ENCODE measurements at places on chromosomes 16 and 17.

DNA sequence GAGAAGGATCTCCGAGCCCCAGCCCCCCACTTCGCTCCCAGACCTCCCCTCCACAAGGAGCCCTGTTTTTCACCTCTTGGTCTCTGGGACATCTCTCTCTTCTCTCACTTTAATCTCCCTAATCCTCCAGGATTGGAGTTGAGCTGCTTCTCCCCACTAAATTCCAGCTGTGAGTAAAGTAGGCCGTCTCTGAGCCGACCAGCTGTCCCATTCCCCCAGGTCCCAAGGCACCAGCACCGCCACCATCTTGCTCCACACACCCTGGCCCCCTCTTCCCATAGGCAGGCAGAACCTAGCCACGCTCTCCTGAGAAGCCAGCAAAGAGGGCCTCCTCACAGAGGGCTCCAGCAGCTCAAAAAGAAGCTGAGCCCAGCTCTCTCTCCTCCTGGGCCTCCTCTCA lies 878 bp downstream of the DLG4 start:
- DNase-seq, result no peak

GRCh38 chr17:44171931-44172455 lies 1.5 kb downstream of the ASB16 start:
- no peak for DNase-seq

- no peak for DNase-seq
These were observed 2.9 kb upstream of the NAGS start for GRCh38 chr17:44001461-44001920.

DNA sequence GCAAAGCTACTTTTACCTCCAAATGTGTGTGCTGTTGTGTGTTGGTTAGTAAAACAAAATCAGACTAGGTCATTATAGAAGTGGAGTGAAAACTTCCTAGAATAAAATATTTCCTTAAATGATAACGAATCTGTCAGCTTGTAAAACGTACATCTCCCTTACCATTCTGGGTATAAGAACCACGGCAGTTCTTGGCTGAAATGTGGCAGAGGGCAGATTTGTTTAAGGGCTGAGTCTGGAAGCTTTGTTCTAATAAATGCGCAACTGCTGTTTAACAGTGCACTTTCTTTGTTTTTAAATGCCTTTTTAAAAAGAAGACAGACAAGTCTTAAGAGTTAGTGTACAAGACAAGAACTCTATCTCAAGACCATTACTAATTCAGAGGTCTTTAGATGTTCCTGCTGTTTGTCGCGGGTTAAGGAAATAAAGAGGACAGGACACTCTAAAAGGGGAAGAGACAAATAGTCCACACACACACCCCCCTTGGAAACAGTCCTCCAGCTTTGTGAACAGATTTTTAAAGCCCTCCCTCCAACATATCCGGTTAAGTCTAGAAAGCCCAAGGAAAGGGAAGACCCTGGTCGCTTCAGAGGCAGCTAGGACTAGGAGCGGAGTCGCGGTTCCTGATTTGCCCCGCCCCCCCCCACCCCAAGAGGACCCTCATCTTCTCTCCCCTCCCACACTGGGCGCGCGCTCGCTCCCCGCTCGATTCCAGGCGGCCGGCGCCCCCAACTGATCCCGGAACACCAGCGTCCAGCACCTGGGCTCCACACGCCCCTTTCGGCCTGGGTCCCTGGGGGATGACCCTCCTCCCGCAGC lies 658 bp downstream of the SYNRG start:
- peak; percentile 10 for DNase-seq

DNA sequence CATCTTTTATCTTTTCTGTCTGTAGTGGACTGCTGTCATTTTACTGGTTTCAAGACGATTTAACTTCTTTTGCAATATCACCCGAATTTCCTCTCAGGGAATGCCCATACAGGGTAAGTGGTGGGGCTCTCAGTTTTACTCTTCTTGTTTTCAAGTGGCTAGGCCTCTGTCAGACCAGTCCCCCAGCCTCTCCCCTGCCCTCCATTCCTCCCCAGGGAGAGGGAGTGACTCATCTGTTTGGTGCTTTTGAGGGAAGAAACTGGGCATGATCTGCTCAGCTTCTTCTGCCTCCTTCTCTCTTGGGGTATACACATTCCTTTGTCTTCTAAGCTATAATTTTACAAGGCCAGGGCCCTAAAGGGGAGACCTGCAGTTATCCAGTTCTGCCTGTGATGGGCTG lies 332.0 kb downstream of the CBLN1 start:
- no peak for DNase-seq

DNA sequence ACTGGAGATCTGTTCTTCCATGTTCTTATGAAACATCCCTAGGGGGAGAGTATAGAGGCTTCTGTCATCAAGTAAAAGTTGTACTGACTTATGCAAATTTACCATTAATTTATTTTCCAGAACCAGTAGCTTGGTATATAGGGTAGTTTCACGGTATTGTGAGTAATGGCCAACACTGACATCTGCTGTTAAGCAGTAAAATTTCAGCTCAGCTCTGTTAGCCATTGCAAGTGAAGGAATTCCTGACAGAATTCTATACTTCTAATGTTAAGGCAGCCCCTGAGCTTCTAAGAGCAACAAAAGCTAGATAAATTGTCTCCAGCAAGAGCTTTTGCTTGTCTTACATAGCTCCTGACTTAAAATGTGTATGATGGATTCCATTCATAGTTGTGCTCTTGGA lies 613.5 kb upstream of the C16orf82 start:
- DNase-seq, result no peak

DNA sequence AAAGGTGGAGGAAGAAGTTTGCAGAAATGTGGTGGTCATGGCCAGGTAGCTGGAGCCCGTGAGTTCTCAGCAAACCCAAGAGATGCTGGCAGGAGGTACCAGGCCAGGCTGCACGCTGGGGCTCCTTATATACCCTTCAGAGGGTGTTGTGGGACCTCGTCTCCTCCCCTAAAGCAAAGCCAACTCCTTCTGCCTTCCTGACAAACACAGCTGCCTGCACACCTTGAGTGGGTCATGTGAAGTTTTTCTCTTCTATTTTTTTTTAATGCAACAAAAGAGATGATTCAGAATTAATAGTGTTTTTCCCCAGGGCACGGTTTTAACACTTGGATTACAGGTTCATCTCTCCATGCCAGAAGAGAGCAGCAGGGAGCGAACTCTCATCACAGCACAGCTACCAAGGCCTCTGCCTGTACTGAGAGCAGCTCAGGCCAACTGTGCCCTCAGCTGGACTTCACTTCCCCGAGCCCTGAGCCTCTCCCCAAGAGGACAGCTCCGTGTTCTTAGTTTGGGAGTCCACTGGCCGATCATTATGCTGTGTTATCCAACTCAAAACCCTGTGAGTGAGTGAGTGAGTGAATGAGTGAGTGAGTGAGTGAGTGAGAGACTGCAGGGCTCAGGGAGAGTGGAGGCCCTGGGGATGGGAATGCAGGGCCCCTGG lies at the start of gene KRT15:
TSS of gene KRT15 (minus strand) at position 102 of the 661 bp plus-strand sequence. CDS start at position 39, 63 bp downstream.
- DNase-seq, result no peak

DNA sequence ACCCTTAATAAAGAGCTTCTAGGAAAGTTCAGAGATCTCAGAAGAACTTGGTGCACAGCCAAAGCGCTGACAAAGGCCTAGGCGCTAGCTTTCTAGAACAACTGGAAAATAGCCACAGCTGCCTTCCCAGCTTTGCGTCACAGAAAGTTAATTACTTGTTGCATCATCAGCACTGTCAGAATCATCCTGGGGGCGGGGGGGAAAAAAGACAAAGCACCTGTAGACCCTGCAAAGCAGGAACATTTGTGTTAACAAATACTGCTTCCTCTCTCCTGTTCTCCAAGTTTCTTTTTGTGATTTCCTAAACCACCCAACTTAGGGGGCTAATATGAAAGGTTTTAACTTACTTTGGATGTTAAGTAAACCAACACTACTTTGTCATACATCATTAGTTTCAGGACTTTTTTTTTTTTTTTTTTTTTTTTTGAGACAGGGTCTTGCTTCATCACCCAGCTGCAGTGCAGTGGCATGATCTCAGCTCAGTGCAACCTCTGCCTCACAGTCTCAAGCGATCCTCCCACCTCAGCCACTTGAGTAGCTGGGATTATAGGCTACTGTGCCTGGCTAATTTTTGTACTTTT lies 4.8 kb upstream of the AARSD1 start:
- no peak for DNase-seq

DNA sequence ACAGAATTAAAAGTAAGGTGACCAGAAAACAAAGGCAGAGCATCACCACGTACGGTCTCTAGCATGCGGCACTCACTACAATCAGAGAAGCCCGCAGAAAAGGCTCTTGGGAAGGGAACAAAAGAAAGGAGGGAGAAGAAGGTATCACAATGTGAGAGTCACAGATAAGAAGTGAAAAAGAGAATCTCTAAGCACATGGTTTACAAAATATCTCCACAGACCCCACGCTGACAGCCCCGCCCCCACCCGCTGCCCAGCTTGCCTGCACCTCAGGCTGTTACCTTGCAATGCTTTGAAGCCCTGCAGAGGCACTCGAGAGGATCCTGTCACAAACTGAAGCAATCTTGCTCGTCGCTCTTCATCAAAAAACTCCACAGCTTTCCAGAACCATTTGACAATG lies 40.5 kb downstream of the CEP95 start:
- no peak for DNase-seq

DNA sequence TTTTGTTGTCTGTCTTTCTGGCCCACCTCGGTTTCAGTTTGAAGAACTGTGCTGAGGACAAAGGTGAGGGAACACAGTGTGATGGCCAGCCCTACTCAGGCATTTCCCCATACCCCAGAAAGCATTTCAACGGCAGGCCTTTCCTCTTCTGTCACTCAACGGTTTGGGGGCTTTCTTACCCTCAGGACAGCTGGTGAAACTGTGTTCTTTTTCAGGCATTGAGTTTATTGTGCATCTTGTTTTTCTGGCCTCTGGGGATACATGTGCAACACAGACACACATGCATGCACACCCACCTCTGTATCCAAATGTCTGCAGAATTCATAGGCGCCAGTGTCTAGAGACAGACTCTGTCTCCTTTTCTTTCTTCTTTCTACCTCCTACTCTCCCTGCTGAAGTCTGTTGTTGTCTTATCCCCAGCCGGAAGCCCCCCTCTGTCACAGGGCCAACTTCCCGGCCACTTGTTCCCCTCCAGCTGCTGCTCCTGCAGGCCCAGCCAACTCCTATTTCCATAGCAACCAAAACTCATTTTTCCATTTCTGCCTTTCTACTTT lies 17.0 kb downstream of the CHD9 start:
- no peak for DNase-seq

- DNase-seq, result no peak
These were observed 26.6 kb upstream of the KRT17 start for GRCh38 chr17:41650794-41651624.

GRCh38 chr17:57966875-57967274 lies 11.7 kb upstream of the CUEDC1 start:
- no peak for DNase-seq

DNA sequence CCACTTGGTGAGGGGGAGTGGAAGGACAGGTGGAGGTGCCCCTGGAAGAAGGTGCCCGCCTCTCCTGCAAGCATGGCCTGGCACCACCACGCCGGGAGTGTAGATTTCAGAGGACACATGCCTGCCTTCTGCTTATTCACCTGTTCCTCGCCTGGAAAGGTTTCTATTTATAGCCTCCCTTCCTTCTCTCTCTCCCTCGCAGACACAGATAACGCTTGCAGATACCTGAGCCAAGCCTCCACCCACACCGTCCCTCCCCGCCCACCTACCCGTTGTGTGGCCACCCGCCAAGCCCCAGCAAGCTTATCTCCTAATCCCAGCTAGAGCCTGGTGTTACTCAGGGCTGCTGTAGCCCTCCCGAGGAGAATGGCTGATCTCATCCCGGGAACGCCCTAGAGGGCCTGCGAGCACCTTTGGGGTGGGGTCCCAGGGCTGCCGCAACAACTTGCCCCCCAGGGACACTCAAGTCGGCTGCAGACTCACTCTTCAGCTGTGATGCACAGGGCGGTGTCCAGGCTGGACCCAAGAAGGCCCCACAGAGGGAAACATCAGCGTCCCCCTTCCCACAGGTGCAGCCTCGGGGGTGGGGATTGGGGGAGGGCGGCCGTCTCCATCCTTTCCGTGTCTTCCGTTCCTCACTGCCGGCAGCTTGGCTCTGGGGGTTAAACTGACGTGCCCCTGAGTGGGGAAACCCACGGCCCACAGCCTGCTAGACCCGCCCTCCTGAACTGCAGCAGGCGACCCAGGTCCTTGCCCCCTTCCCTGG lies 1.9 kb upstream of the SNAI3 start:
- no peak for DNase-seq

GRCh38 chr17:69597898-69598692 lies 183.6 kb downstream of the MAP2K6 start:
- no peak for DNase-seq

- DNase-seq, result no peak
These were observed 17.1 kb downstream of the TBX2 start for GRCh38 chr17:61416540-61417363.

- no peak for DNase-seq
These were observed 34.6 kb upstream of the PVALEF start for GRCh38 chr17:81130385-81131361.

DNA sequence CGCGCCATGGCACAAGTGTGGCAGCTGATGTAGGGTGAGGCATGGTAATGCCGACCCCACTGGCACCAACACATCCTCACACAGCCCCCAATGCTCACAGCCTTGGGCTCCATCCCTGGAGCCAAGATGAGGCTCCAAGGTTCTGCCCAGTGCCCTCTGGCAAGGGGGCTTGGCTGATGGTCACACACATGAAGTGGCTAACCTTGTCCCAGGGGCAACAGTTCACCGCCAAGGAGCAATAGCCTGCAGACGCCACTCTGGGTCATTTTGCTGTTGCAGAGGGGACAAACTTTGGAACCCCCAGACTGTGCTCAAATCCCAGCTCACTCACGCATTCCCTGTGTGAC lies 26.8 kb downstream of the TNFRSF13B start:
- no peak for DNase-seq

GRCh38 chr17:47352848-47353247 lies 29.1 kb downstream of the EFCAB13 start:
- DNase-seq, result no peak

GRCh38 chr16:51655249-51655648 lies 504.2 kb upstream of the SALL1 start:
- DNase-seq, result no peak

- DNase-seq, result no peak
These were observed 209.5 kb upstream of the MPHOSPH6 start for GRCh38 chr16:82379551-82379950.

DNA sequence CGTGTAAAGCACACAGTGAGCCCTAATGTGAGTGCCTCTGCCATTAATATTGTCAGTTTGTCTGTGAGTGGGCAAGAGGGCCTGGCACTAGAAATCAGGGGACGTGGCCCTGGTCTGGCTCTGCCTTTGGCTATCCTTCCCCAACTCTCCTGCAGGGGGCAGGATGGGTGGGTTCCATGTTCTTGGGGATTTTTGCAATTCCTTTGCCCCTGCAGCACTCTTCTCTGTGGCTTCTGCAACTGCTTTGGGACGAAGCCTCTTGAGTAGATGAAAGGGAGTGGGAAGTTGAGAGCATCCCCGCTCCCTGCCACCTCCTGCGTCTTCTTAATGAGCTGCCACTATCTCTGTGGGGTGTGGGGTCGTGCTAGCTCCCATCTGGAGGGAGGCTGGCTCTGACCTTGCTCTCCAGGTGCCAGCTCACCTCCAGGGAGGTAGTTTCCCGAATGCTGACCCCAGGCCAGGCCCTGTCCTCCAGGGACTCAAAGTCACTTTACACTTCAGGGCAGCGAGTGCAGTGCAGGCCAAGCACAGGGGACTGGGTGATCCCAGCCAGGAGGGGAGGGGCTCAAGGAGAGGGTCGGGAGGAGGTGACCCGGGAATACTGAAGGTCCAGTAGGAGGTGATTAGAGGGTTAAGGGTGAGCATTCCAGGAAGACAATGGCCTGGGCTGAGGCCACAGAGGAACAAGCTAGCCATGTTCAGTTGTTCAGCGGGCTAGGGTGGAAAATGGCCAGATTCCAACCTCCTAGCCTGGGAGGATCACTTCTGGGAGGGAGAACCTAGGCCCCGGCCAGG lies 121.0 kb upstream of the NLRP1 start:
- no peak for DNase-seq

GRCh38 chr16:81447383-81448101 lies 2.9 kb downstream of the CMIP start:
- no peak for DNase-seq

Measured in T-helper 1 cell (primary cell).